ENCODE measurements at places on chromosomes 12 and 14.

DNA sequence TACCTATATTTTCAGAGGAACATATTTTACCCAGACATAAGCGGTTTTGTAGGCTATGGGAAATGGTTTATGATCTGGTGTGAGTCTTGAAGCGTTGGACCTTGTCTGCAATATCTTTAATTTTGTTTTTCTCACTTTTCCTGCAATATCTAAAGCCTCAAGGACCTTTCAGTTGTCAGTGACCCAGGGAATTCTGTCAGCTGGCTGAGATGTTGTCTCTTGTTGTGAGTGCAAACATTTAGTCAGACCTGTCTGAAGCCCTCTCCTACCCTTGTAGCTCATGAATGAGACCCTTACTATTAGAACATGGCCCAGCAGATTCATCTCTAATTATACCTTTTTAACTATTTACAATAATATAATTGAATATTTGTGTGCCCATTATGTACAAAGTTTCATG is 53.6 kb downstream of the SPATA7 start:
- no peak for DNase-seq

- no peak for DNase-seq
Measured at GRCh38 chr14:103014466-103015228, 42.7 kb downstream of the CDC42BPB start.

DNA sequence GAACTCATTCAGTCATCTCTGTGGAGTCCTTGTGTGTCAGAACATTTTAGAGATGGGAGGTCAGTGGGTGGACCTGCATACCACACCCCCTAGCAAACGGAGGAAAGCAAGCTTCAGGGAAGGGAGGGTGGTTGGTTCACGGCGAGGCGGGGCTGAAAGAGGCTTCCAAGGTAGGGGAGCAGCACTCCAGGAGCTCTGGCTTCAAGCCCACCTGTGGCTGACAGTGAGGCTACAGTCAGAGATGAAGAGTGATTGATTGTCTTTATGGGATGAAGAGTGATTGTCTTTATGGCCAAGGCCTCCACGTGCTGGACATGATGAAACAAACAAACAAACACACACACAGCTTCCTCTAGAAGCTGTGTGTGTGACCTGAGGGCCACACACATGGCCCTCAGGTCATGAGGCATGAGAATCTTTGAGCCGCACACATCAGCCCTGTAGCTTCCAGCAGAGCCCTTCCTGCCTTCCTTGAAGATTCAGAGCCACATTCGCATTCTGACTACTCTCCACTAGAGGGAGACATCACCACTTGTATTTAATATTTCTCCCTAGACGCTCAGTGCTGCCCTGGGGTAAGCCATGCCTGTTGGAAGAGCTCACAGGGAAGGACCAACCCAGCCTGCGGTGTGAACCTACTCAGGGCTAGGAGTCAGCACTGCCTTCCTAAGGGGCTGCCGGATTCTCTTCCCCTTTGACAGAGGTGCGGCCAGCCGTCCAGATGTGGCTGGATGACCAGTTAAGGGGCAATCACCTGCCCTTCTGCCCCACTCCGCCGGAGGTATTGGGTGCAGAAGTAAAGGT is 54.4 kb upstream of the KCNA1 start:
- DNase-seq, result peak; percentile 34

DNA sequence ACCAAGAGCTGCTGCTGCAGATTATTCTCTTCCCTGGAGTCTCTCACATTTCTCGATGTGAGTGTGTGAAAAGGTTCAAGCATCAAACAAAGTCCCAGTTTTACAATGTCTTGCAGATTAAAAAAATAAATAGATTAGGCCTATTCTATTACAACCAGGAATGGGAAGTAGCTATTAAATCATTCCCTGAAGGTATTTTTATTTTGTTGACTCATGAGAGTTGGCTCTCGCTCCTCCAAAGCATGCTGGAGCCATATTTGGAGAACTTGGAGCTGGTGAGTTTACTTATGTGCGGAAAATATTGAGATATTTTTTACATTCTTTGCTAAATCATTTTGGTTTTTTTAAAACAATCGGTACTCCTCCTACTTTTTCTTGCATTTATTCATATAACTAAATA is 572.3 kb downstream of the ETNK1 start:
- DNase-seq, result no peak

DNA sequence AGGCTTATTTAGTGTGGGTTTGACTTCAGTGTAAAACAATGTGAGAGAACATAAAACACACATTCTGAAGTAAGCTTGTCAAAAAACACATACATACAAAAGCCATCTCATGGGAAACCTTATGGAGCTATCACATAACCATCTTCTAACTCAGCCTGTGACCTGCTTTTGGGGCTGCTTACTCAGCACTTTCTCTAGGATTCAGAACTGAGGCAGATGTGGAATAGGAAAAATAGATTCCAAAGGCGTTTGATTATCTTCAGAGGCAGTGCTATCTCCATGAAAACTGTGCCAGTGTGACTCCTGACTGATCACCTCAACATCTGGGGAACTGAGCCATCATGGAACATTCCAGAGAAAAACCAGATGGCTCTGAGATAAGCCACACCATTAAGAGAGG is 13.5 kb downstream of the HAL start:
- DNase-seq, result no peak

DNA sequence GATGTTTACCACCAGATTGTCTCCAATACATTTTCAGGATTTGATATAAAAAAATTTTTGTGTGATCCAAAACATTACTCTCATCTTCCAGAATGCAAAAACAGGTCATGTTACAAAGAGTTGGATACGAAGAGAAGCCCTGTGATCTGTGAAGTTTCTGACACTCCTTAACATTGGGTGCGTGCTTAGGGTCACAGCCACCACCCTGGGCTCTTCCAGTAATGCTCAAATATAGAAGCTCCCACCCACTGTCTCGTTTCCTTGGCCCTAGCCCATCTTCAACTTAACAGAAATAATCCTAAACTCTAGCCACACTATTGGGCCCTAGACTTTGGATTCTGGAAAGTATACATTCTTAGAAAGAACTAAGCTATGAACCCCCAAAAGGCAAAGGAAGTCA is 32.9 kb upstream of the HSP90B1 start:
- DNase-seq, result no peak

GRCh38 chr12:24921251-24922038 is 27.5 kb downstream of the BCAT1 start:
- DNase-seq, result no peak

- no peak for DNase-seq
Measured at GRCh38 chr12:12561371-12562015, 1.2 kb downstream of the DUSP16 start.

Measured in kidney epithelial cell (primary cell).